T-helper 9 cell (primary cell): ENCODE measurements at places on chromosomes 12 and 14.

- no peak for DNase-seq
These were observed 385.9 kb downstream of the BMP4 start for GRCh38 chr14:53570411-53571387.

DNA sequence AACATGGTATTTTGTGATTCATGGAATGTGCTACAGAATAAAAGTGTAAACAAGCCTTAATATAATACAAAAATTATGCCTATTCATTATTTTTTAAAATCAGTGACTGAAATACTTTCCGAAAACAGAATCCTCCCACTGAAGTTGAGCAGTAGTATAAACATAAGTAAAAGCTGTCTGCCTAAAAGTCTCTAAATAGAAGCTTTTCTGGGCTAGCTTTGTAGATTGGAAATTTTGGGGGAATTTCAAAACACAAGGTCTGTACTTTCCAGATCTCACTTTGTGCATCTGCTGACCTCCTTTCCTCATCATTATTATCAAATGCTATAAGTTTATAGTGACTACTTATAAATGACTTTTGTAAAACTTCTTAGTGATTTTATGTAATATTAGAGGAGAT lies 80.4 kb upstream of the TRHDE start:
- no peak for DNase-seq

DNA sequence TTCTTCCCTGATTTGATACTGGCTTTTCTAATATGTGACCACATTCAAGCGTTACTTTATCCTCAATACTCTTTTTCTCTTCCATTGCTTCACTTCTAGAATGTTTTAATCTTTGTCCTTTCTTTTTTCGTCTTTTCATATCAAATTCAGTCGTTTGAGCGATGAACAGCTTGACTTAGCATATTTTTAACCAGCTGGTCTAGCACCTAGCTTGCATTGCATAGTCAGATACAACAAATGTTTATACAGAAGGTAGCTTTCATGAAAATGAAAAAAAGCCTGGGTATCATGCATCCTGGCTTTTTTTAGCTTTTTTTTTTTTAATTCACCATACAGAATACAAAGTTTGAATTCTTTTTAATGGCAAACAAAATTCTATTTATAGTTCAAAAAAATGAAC lies 1.2 kb downstream of the SOX5 start:
- DNase-seq, result no peak

- DNase-seq, result no peak
These were observed 71.0 kb downstream of the SLC6A15 start for GRCh38 chr12:84841591-84841990.

- no peak for DNase-seq
These were observed 5.9 kb downstream of the SERPINA6 start for GRCh38 chr14:94317259-94317658.

DNA sequence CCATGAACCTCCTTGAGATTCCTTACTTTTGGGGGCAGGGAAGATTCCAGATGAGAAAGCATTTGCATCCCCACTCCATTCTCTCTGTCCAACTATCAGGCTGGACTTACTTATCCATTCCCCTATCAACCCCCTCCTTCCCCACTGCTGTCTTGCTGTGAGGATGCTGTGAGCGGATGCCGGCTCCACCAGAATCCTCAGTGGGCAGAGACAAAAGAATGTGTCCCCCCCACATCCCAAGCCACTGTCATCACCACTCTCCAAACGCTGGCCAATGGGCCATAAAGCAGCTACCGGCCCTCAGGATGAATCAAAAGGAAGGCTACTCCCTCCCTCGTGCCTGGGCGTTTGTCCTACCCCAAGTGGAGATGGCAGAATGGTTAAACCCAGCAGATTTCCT lies 173.0 kb upstream of the NTF3 start:
- no peak for DNase-seq

- DNase-seq, result no peak
These were observed 3.3 kb downstream of the AHNAK2 start for GRCh38 chr14:104974665-104975390.

DNA sequence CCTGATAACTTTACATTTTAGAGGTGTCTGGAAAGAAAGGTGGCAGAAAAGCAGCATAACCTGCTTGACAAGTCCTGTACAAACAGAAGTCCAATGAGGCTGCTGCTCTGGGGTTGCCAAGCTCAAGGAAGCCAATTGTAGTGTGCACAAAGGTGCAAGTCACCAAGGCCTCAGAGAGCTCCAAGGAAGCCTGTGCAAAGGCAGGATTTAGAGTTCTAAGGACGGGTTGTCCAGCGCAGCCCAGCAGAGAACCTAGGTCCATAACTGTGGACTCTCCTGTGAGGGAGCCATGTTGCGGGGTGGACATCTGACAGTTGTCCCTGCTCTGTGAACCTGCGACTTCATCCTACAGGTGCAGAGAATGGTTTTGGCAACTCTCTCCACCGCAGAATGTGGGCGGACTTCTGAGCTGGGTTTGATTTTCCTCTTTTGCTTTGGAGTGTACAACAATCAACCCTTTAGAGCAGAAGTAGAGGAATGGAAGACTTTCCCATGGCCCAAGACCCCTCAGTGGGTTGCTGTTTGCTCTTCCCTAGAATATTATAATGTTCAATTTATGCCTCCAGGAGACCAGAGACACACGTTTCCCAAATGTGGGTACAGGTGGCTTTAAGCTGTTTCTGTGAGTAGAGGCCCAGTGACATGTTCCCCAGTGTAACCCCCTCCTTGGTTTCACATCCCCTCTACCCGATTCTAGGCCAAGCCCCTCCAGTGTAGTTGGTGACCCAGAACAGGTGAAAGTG lies 81.0 kb downstream of the ETV6 start:
- DNase-seq, result no peak

DNA sequence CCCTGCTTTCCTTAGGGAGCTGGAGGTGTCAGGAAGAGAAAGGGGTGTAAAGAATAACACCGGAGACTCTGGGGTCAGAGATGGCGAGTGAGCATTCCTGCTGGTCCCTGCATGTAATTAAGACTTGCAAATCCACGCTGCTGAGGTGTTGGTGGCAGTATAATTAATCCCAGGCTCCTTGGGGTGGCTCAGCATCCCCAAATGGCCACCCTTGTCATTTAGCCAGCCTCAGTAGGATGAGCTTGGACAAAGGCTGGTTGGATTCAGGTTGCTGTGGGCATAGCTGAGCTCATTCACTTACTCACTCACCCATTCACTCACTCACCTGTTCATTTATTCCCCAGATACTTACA lies 174.4 kb upstream of the RPH3A start:
- no peak for DNase-seq

- no peak for DNase-seq
These were observed 254.0 kb upstream of the NOVA1 start for GRCh38 chr14:26851793-26852192.
